Activated T-cell treated with anti-CD3 and anti-CD28 coated beads for 1 hour (primary cell): ENCODE measurements at places on chromosomes 4 and X.

- no peak for DNase-seq
Measured at GRCh38 chr4:169243825-169244609, 26.7 kb downstream of the SH3RF1 start.

- no peak for DNase-seq
Measured at GRCh38 chr4:54545663-54546424, 111.9 kb upstream of the KIT start.

DNA sequence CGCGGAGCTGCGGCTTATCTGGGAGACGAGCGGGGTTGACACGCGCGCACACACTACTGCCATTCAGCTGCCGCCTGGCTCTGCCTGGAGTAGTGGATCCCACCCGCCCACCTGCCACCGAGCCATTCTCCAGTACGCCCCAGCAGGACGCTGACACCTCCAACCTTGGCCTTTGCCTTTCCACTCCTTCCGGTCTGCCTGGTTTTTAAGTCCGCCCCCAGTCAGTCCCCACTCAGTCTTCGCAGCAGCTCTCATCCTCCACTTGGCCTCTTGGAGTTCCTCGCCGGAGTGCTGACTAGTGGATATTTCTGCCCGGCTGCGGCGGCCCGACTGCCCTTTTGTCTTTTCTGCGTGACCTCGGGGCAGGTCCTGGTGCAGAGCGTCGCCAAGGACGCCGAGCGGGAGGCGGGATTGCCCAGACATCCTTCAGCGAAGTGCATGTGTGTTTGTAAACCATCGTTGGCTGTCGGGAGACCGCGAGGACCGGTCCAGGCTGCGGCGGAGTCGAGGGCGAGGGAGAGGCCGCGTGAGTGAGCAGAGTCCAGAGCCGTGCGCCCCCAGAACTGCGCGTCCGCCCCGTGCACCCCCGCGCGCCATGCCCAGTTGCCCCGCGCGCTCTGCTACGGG lies 1.1 kb downstream of the SLIT2 start:
- no peak for DNase-seq

GRCh38 chr4:42234817-42235216 lies 82.4 kb upstream of the BEND4 start:
- DNase-seq = no peak

GRCh38 chr4:127417885-127418535 lies 214.7 kb upstream of the INTU start:
- no peak for DNase-seq

- no peak for DNase-seq
Measured at GRCh38 chr4:16682975-16683374, 215.5 kb downstream of the LDB2 start.

DNA sequence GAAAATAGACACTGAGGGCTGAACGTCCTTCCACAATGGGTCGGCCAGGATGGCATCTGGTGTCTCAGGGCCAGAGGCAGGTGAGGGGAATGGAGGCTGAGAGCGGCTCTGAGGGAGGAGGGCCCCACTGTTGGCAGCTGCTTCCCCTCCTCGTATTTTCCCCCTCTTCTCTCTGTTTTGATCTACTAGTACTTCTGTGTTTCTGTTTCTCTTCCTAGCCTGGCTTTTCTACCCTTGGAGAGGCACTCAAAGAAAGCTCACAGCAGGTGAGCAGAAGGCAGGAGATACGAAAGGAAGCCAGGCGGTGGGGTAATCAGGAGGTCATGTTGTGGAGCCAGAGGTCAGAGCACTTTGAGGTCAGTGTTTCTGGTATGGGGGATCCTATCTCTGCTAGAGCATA lies 151.8 kb upstream of the GATB start:
- DNase-seq = no peak

DNA sequence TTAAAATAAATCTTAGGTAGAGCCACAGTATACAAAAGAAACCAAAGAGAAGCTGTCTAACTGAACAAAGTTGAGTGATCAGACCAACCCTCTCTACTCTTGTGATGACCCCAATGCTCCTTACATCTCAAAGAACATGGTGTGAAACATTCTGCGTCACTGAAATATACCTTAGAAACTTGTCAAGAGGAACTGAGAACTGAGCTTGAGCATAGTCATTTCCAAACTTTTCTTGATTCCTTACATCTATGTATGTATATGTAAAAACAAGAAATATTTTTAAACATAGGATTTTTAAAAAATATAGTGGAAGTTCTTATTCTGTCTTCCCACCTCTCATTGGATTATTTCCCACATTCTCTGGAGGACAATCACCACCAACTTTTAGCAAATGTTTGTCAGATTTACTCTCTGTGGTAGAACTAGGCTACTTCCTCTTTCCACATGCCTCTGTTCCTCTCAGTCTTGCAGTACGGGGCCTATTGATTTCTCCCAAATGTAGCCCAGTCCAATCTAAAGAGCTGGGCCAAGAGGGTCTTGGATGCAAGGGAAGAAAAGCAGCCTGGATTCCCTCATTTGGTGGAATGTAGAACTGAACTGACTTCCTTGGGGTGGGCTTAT lies 98.2 kb upstream of the HHIP start:
- DNase-seq = no peak

- DNase-seq = no peak
Measured at GRCh38 chr4:120855307-120856001, 67.1 kb downstream of the PRDM5 start.

DNA sequence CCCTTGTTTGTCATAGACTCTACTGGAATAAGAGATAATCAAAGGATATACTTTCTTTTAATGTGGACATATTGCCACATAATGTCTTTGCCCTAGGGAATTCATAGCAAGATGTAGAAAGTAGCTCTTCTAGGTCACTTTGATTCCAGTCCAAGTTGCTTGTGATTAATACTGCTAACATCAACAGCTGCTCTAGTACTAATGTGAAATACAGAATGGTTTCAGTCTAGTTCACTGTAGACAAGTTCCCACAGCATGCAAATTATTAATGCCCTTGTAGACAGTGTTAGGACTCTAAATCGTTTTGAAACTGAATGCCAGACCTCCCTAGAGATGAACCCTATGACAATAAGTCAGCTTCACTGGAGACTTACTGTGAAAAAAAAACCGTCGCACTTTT lies 494.6 kb upstream of the ATOH1 start:
- no peak for DNase-seq

DNA sequence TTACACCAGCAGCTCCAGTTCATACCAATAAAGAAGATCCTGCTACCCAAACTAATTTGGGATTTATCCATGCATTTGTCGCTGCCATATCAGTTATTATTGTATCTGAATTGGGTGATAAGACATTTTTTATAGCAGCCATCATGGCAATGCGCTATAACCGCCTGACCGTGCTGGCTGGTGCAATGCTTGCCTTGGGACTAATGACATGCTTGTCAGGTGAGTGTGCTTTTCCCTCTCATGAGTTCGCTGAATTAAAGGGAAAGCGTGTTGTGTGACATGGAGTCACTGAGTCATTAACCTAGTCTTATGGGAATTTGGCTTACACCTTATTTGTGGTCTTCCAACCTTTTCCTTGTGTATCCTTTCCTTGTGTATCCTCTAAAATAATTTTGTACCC lies 15.9 kb downstream of the TMEM165 start:
- no peak for DNase-seq

DNA sequence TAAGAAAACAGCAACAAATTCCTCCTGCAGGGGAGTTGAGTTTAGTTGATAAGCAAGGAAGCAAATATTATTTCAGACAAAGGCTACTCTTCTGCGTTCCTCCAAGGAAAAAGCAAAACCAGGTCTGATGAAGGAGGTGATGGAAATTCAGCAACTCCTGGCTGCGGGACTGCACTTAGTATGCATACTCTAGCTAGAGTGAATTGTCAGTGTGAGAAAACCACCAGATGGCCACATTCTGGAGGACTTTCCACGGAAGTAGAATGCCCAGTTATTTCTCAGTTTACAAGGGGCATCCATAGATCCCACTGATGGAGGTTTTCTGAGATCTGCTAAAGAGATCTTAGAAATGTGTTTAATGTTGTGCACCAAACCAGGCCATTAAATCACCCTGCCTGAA lies 338.6 kb upstream of the PUDP start:
- DNase-seq = no peak

DNA sequence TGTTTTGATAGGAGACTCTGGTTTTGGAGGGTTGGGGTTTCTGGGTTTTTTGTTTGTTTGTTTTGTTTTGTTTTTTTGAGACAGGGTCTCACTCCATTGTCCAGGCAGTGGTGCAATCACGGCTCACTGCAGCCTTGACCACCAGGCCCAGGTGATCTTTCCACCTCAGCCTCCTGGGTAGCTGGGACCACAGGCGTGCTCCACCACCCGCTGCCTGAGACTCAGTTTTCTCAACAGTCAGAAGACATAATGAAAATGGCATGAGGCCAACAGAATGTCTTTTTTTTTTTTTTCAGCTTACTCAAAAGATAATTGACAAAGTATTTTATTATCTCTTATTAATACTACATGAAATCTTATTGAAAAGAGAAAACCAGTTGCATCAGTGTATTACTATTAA lies 32.4 kb downstream of the TNIP2 start:
- DNase-seq = no peak

DNA sequence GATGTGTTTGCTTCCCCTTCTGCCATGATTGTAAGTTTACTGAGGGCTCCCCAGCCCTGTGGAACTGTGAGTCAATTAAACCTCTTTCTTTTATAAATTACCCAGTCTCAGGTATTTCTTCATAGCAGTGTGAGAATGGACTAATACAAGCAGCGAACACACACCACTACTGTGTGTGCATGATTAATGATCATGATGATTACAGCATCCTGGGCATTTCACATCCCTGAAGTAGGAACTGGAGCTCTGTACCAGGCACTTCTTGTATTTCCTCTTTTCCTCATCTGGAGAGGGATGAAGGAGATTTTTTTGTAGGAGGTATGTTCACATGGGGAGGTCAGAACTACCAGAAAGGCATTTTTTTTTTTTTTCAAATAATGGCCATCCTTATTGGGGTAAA lies 60.8 kb downstream of the PPM1K start:
- DNase-seq = no peak

DNA sequence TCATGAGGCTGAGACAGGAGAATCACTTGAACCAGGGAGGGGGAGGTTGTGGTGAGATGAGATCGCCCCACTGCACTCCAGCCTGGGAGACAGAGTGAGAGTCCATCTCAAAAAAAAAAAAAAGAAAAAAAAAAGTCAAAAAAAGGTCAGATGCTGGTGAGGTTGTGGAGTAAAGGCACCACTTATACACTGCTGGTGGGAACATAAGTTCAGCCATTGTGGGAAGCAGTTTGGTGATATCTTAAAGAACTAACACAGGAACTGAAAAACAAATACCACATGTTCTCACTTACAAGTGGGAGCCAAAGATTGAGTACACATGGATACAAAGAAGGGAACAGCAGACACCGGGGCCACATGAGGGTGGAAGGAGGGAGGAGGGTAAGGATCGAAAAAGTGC lies 149.0 kb downstream of the PHF8 start:
- no peak for DNase-seq

DNA sequence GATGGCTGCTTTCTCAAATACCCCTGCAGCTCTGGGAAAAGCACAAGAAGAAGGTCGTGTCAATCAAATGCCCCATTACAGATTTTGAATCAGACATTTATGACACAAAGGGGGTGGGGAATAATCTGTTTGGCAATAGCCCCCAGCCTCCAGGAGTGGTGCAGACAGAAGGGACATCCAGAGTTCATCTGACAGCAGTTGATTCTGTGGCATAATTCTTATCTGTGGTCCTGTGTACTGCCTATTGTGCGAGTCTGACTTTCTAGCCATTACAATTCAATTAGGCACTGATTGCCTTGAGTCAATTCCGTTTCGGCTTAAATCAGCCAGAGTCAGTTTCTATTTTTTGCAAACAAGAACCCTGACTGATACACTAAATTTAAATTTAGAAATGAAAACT lies 28.6 kb upstream of the DCLK2 start:
- DNase-seq = no peak

DNA sequence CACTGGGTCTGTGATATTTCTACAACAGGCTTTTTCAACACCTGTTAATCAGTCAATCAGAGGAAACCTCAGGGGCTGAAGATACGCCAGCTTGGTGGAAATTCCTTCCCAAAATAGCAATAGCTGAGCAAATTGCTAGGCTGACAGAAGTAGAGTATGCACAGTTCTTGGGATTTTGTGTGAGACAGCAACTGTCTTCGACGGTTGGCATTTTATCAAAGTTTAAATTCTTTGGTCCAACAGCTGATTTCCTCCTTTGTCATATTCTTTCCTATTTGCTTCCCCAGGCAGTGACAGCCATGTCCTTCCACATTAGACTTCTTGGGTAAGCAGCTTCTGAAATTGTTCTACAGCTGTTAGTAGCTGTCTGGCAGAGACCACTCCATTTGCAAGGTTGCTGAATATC lies 8.0 kb upstream of the PALLD start:
- no peak for DNase-seq

- DNase-seq = no peak
Measured at GRCh38 chr4:14177987-14178386, 550.5 kb upstream of the BOD1L1 start.

GRCh38 chr4:2874861-2875260 lies 31.2 kb downstream of the ADD1 start:
- no peak for DNase-seq

GRCh38 chr4:122010610-122011009 lies 58.8 kb upstream of the TRPC3 start:
- no peak for DNase-seq

DNA sequence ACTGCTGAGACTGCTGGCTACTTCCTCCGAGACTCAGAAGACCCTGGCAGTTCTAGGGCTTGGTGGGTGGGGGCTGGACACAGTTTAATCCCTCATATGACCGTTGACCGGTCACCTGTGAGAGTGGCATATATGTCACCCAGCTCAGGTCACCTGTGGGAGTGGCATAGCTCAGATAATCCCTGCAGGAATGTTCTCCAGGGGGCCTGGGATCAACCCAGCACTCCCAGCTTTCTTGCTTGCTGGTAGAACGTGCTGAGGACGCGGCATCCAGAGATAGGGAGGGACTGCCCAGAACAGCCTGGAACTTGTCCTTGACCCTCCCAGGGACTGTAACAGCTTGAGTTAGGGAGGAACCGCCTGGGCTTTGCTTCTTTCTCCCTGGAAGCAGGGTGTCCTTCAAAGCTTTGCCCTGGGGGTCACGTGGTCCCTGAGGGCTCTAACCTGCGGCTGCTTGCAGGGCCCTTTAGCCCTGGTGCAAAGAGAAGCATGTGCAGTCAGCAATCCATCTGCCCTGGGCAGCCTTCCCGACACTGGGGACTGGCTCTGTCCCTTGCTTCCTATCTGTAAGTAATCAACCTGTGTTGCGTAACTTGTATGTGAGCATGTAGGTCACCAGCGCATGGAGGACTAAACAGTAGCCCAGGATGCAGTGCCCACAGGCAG lies 55.3 kb downstream of the ZFYVE28 start:
- no peak for DNase-seq

DNA sequence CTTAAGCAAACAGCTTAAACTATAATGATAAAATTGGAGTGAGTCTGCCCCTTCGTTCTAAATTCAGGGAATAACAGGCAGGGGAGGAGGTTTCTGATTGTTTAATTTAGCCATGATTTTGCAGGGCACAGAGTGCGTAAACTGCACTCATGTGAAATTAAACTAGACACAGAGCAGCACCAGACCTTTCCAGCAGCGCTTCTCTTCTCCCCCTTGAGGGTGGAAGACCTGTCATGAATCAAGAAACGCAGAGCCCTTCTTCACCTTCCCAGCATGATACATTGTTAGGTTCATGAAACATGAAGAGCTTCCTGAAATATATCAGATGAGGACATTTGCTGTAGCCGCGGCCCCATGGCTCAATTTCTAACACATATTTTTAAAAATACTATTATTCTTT lies 63.1 kb downstream of the FAM114A1 start:
- DNase-seq = no peak
